RKO (cell line): ENCODE measurements at places on chromosomes 12 and 14.

- no peak for DNase-seq
These were observed 3.7 kb downstream of the KIF5A start for GRCh38 chr12:57553343-57554202.

- DNase-seq: no peak
These were observed 14.2 kb upstream of the SLC24A4 start for GRCh38 chr14:92308716-92309115.

- peak; percentile 61 for DNase-seq
These were observed 769 bp downstream of the FKBP4 start for GRCh38 chr12:2795291-2796186.

DNA sequence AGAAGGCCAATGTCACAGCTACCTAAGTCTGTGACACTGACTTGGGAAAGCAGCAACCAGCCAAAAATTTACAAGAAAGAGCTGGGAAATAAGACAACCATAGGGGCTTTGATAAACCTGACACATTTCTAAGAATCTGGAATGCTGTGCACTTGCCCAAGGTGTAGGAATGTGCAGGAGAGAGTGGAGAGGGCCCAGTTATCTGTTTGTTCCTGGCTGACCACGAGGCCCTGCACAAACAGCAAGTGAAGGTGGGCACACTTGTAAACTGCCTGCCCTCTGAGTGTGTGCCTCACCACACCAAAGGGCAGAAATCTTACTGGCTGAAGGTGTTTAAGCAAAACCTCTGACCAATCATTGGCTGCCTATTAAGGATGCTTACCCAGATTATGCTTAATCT is 27.3 kb downstream of the DLK1 start:
- DNase-seq: no peak

DNA sequence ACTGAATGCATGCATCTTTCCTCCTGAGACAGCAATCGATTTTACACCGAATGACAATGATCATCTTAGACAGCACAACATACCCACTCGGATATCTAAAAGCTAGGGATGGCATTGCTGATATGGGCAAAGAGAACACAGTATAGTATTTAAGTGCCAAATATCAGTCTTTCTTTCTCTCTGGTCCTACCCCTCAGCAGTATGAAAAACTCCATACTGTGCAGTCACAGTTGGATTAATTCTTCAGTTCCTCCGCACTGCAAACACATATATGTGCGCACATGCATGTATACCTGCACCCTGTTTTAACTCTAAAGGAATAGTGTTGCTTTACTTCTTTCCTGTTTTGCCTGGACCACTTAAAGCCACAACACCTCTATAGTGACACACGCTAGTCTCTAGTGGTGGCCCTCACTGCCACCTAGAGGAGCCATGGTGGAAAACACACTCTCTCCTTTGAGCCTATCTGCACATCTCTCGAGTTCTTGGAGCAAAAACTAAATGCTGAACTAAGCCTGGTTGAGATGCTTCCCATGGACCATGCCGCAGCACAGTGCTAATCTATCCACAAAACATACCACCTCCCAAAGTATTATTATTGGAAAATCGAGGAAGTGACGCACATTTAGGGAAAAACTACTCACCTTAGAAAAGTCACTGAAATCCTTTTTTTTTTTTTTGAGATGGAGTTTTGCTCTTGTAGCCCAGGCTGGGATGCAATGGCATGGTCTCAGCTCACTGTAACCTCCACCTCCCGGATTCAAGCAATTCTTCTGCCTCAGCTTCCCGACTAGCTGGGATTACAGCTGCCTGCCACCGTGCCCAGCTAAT is 11.9 kb downstream of the TMEM52B start:
- peak; percentile 68 for DNase-seq

DNA sequence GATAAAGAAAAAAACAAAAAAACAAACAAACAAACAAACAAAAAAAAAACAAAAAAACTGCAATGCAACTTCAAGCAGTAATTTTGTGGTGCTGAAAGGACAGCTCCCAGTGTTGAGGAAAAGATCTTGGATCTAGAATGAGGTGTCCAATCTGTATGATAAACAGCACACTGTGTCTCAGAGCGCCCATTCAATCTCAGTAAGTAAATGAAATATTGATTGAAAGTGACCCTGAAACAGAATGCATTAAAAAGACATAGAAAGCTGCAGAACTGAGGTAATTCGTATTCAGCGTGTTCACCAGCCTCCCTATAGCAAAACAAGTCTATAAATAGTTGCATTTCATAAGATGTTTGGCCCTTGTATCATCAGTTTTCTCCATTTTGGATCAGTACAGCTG is 153.0 kb downstream of the NOVA1 start:
- DNase-seq: peak; percentile 47

DNA sequence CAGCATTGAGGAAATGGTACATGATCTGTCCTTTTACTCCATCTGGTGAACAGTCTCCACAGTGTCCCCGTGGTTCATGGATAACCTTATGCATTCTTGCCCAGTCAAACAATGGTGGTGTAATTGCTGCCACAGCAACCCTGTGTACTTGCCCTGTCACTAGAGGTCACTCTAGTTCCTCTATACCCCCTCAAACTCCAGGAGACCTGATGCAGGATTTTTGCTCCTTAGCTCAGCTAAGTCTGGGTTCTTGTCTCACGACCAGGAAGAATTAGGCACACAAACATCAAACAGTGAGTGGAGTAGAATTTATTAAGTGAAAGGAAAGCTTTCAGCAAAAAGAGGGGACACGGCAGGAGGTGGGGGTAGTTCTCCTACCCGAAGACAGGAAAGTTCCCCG is 24.7 kb upstream of the EEA1 start:
- no peak for DNase-seq

DNA sequence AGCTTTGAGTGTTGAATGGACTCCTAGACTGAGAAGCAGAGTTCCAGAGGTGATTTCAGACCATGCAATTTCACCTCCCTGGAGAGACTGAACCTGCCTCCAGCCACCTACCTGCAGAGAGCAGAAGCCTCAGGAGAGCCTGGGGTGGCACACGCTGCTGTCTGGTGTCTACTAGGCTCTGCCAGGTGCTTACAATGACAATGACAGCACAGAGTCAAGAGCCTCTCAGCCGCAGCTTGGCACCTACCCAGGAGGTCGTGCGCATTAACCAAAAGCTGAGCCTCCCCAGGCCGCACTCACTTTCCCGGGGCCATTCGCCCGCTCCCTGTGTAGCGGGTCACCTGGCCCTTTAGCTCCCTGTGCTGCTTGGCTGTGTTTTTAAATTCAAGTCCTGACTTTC is 63.2 kb downstream of the TESC start:
- no peak for DNase-seq

- no peak for DNase-seq
These were observed 62.5 kb downstream of the PKP2 start for GRCh38 chr12:32834122-32834521.

- no peak for DNase-seq
These were observed 202.4 kb downstream of the ITPR2 start for GRCh38 chr12:26630546-26631027.

DNA sequence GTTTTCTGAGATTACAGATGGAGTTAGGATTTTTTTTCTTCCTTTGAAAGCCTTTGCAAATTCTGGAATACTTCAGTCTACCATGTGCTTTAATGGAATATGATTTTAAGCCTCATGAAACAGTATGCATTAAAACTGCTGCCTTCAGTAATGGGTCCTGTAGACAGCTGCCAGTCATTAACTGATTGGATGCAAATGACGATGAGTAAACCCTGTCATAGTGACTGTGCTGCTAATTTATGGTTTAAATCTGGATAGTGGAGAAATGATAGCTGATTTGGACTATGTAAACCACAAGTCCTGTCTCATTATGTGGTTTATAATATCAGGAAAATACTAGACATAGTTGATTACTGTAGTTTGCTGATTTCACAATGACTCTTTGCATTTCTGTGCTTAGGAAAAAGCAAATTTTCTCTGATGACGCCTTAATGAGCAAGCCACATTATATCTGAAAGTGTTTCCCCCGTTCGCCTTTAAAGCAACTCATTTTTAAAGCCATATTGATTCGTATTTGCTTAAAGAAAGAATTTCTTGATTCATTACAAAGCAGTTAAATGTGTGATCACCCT is 217.6 kb downstream of the TMTC2 start:
- peak; percentile 47 for DNase-seq

- DNase-seq: no peak
These were observed 855.3 kb upstream of the FLRT2 start for GRCh38 chr14:84674636-84675035.

DNA sequence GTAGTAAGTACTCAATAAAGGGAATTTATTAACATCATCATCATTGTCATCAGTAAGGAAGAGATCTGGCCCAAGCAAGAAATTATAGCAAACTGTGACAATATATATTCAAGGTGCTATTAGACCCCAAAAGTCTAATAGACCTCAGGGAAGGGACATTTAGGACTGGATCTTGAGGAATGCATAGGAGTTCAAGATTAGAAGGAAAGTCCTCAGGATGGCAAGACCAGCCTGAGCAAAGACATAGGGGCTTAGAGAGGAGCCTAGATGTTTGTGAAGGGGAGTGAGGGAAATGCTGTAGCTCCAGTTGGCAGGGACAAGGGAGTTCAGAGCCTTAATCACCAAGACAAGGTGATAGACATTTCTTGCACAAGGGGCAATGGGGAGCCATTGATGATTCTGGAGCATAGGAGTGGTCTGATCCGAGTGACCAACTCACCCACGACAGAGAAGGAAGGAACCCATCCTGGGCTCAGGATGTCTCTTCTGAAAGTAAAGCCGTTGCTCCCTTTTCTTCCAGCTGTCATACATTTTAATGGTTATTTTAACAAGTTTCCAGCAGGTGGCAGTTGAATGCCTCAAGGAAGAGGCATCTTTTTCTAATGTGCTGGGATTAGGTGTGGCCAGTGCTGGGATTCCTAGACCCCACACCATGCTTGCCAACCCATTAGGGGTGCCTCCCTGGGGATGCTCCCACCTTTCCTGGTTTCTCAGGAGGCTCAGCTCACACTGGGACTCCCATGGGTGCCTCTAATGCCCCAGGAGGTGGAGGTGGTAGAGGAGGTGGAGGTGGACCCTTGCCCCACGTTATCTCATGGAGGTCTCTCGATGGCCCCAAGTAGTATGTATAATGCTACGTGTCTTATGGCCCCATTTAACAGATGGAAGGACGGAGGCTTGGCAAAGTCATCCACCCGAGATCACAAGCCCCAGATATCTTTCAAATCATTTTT is 37.8 kb downstream of the PHETA1 start:
- peak; percentile 79 for DNase-seq

- DNase-seq: no peak
These were observed 21.4 kb downstream of the KLRF2 start for GRCh38 chr12:9902539-9903228.

DNA sequence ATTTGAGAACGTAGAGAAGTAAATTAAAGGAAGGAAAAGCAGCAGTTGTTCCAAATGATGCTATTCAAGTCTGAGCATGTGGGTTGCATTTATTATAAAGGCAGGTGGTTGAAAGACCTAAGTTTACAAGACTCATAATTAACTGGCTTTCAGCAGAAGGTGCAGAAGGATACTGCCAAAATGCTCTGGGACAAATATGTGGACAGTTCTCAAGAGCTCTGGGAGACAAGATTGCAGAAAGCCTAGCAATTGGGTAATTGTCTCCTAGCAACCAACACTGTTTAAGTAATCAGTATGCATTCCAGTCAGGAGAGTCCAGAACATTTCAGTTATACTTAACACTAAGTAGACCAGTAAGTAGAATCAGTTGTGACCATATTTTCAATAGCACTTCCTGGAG is 131.5 kb downstream of the GPR135 start:
- DNase-seq: no peak

- no peak for DNase-seq
These were observed 46.9 kb downstream of the CNOT2 start for GRCh38 chr12:70290116-70290515.

DNA sequence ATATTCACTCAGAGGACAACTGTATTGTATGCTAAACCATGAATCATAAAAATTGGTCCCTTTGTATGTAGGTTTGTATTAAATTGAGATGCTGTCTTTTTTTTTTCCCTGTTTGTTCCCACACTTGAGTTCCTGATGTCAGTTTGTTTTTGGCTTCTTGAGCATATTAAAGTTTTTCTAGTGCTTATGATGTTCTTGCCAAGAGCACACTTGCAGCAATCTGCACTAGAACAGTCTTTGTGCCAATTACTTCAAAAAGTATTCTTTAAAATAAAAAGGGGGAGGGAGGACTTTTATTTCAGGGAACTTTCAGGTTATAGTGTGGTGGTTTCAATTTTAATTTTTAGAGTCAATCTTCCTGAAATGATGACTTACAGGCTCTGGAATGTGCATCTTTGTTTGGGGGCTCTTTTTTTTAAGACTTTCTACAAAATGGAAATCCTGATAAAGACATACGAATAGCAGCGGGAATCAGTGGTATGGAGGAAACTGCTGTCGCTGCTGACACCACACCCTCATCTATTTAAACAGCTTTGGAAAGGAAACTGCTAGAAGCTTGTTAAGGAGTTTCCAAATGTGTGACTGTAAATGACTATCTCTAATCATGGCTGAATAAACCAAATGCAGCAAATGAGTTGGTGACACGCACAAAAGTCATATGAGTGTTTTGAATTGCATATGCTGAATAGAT is 188.6 kb downstream of the EGLN3 start:
- DNase-seq: no peak

GRCh38 chr12:95608252-95609033 is 57.2 kb upstream of the USP44 start:
- DNase-seq: peak; percentile 14

GRCh38 chr12:106389151-106389550 is 31.6 kb downstream of the POLR3B start:
- DNase-seq: no peak

- no peak for DNase-seq
These were observed 380.8 kb upstream of the RGS6 start for GRCh38 chr14:71551291-71551950.

DNA sequence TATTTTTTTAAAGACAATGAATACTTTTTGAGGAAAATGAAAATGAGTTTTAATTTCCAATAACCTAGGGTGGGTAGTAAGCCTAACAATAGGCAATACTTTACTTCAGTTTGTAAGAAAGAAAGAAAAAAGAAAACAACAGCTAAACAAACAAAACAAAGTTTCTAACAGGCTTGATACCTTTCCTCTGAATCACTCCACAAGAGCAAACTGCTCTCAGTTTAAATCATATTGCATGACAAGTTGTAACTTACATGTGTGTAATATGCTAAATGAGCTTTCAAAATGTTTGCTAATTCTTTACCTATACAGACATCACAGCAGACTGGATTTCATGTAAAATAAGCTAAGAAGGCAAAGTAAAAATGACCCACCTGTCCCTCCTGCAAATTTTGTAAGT is 6.7 kb upstream of the LMO3 start:
- DNase-seq: no peak

DNA sequence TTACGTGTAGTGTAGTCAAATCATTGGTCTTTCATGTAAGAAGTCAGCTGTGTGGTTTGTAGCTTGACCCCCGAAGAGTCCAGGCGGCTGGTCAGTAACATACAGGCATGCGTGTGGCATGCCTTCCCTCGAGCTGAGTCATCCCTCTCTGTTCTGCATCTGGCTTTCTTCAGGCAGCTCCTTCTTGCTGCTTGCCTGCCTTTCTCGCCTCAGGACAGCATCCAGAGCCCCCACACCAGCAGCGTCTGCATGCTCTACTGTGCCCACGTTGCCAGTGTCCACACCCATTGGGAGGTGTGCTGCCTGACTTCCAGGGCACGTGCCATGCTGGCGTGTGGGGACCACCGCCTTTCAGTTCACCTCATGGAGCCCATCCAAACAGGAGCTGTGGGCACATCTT is 96.8 kb downstream of the EP400 start:
- no peak for DNase-seq
